Naive thymus-derived CD4-positive, alpha-beta T cell (primary cell): ENCODE measurements at places on chromosomes 7 and 10. TPM values are rescaled to one million over a fixed set of nuclear protein-coding genes. Genes with fewer than 3 reads are reported as not detected.

Gene MACC1
- total RNA-seq = 0.24 TPM

Gene ZNF804B
- total RNA-seq = not detected

Gene NPY
- total RNA-seq = not detected

Gene UNCX
- total RNA-seq = not detected

Gene SKIDA1
- total RNA-seq = not detected in 2 replicates

Gene PITX3
- not detected for total RNA-seq

Gene TMEM196
- not detected for total RNA-seq

Gene SYCE1
- total RNA-seq = not detected

Gene NEUROD6
- not detected for total RNA-seq

Gene SFTPA1
- not detected for total RNA-seq

Gene NUTM2D
- 3.4 and 3.6 TPM in 2 replicates for total RNA-seq
